Fibroblast of pulmonary artery (primary cell): ENCODE measurements at places on chromosomes 7 and 10.

DNA sequence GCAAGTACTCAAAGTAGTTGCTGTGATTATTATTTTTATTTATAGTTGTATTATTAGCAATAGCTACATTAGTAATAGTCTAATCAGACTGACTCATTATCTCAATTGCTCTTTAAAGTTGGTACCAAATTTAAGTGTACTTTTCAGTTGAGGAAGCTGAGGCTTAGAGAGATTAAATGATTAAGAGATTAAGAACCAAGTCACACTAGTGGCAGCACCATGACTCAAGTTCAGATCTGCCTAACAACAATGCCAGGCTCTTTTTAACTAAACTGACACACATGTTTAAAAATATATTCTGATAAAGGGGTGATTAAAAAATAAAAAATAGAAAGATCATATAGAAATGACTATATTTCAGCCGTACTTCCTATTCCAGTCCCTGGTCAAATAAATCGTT, 42.0 kb downstream of the FZD1 start:
- DNase-seq, result no peak

DNA sequence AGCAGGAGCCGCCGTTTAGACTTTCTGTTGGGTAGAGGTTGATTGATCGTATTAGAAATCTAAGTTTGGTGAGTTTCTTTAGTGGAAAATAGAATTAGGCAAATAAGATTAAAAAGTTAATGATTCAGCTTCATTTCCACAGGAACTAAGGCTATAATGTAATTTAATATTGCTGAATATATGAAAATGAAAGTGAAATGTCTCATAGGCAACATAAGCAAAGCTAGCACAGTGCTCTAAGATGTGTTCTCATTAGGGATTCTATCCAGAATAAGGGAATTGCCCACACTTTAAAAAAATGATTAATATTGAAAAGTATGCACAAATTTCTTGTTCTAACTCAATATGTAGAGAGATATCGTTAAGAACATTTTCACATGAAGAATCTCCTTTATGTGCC, 47.0 kb downstream of the SRI start:
- DNase-seq, result no peak

GRCh38 chr7:19437446-19437845, 271.4 kb downstream of the POLR1F start:
- no peak for DNase-seq

GRCh38 chr7:158495786-158496185, 91.8 kb downstream of the PTPRN2 start:
- DNase-seq, result no peak

- no peak for DNase-seq
Observed at GRCh38 chr10:128701837-128702236, 575.6 kb upstream of the MKI67 start.

DNA sequence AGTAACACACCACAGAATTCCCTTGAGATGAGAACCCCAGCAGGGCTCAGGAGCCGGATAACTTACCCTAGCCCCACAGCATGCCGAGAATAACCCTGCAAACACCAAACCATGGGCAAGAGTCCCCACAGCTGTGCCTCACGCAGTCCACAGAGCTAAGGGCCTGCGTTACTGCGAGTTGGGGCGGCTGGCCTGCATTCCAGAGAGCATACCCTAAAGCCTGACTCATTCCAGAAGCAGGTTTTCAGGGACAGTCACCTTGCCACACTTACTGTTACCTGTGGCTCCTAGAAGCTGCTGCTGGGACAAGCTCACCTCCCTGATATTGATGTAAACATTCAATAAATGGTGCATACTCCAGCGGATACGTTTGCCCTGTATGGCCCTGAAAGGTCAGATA, 18.6 kb downstream of the FGFR2 start:
- DNase-seq, result no peak

DNA sequence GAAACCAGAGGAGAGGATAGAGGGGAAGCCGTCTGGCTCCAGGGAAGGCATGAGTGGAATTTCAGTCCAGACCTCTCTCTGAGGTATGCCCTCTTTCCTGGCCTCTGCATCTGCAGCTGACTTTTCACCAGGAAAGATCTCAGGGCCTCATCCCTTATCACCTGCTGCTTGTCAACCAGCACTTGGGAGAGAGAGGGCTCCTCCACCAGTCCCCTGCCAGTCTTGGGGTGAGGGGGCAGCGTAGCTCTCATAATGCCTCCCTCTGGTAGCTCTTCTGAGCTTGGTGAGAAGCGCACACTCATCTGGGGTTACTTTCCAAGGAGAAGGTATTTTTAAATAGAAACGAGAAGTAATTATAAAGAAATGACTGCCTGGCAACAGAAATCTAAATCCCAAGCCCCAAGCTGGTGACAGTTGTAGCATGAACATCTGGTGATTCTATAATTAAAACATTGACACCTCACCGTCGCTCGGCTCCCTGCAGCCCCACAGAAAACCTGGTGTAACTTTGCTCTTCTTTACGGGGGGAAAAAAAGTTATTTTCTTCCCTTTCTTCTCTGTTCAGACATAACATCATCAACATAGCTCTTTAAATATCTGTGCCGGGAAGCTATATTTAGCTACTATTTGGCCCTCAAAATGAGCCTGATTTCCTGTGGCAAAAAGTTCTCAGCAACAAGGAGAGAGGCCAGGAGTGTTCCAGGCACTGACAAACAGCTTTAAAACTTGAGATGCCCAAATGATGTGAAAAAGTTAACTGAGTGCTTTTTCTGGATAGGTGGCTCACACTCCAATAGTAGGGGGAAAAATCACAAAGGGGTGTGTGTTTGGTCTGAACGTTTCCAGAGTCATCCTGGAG, 26.9 kb downstream of the HIP1 start:
- peak; percentile 52 for DNase-seq

DNA sequence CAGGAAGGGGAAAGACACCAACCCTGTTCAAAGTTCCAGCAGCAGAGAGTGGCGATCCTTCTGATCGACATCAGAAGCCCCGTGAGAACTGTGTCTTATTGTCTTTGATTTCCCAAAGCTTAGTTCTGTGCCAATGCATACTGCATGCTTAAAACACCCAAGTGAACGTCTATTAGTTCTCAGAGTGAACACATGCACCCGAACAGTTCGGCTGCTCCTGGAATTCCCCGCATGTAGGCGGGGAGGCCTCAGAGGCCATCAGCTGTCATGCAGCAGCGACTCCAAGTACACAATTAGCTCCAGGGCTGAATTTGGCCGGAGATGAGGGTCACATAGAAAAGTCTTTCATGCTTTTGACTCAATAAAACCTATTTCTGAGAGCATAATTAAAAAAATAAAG, 276.9 kb downstream of the ZMYND11 start:
- DNase-seq, result no peak

DNA sequence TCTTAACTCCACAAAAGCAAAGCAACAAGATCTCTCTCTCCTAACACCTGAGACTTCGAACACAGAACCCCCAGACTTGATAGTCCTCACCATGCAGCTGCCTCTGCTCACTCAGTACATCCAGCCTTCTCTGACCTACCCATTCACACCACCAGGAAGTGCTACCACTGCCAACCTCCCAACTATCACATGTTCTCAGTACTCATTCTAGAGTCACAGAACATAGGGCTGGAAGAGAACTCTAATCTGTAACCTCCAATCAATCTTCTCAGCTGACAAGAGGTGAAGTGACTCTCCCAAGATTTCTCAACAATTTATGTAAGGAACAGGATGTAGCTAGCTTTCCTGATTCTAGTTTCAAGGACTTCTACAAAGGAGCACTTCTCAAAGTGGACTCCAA, 3.8 kb downstream of the NUDCD3 start:
- DNase-seq, result peak; percentile 52

- no peak for DNase-seq
Observed at GRCh38 chr10:112092519-112092918, 91.0 kb downstream of the GPAM start.

- DNase-seq, result peak; percentile 14
Observed at GRCh38 chr10:76942628-76943416, 694.8 kb downstream of the KCNMA1 start.

- no peak for DNase-seq
Observed at GRCh38 chr7:51451751-51452476, 135.3 kb upstream of the COBL start.

- peak; percentile 41 for DNase-seq
Observed at GRCh38 chr10:75117995-75118394, 6.5 kb downstream of the SAMD8 start.

- DNase-seq, result no peak
Observed at GRCh38 chr10:78659598-78659967, 409.2 kb upstream of the ZMIZ1 start.

DNA sequence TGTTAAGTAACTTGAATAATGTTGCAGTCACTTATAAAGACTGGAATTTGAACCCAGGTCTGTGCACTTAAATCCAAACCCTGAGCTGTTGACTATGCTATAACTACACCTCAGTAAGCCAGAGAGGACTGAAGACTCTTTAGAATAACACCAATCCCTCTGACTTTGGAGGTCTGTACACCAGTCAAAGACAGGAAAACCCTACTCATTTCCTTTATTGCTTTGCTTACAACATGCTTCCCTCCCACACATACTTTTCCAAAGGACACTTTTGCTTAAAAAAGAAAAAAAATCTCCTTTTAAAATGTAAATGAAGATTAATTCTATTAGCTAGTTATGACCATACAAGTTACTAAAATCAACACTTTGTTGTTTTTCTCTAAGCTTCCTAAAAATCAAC, 184.7 kb upstream of the KCTD7 start:
- peak; percentile 74 for DNase-seq

DNA sequence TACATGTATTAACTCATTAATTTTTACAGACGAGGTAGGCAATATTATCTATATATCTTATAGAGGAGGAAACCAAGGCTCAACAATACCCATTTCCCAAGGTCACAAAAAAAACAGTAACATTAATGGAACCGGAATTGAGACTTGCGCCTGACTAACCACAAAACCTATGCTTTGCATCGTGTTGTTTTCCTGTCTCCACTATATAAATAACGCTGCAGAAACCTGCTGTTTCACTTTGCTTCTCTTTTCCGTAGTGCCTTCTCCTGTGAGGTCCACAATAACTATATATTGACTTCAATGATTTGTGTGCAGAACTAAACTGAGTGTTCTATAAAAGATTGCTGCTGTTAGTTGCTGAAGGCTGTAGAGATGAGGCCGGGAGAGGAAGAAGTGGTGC, 97.7 kb upstream of the RPA3 start:
- DNase-seq, result no peak

DNA sequence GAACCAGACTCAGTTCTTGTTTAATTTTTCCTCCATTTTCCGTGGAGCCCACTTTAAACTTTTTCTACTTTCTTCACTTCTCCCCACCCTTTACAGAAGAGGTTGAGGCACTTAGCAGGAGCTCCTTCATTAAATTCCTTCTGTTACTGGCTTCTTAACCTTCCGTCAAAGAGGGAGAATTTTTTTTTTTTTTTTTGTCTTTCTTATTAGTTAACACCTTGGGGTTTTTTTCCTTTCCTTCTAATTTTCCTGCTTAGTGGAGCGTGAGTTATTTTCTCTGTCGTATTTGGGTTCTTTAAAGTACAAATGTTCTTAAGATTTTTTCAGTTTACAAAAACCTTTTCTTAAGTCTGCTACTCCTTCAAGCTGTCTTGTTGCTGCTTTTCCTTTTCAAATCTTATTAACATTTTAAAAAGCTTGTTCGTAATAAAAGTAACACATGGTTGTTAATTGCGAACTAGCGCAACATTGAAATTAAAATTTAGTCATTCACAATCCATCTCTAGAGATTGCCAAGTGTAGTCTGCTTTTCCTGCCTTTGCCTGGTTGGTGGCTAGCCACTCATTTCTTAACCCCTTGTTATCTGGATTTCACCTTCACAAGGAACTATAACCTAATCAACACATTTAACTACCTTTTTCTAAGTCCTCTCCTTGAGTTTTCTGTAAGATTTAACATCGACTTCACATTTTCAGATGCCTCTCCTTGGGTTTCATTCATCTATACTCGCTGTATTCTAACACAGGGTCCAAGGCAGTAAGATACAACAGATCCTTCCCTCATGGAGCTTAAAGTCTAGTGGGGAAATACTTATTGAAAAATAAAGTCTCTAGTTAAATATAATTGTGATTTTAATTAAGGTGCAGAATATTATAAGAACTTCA, 2.0 kb downstream of the BMPR1A start:
- DNase-seq, result no peak

GRCh38 chr10:125000366-125001312, 58.7 kb downstream of the ZRANB1 start:
- DNase-seq, result no peak

GRCh38 chr7:110604885-110605284, 486.0 kb upstream of the LRRN3 start:
- DNase-seq, result no peak

GRCh38 chr10:77226853-77227565, 410.6 kb downstream of the KCNMA1 start:
- DNase-seq, result no peak

GRCh38 chr10:78960316-78960800, 108.4 kb upstream of the ZMIZ1 start:
- peak; percentile 94 for DNase-seq

GRCh38 chr10:96565774-96566173, 21.0 kb downstream of the TM9SF3 start:
- peak; percentile 49 for DNase-seq

DNA sequence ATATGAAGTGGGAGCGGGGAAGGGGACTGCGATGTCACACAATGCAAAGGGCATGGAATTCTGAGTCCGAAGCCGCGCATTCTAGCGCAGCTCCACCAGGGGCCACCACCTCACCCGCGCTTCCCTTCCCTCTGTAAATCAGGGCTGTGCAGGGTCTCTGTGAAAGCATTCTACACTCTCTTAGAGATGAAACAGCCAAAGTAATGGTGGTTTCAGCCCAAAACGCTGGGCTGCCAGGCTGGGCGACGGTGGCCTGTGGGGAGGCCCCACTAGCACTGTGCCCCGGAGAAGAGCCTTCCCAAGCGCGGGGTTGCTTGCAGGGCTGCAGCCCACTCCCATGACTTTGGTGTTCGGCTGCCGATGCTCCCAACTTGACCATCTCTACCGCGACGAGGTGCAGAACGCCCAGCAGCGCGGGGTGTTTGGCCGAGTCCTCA, 11.4 kb downstream of the ATG9B start:
- DNase-seq, result peak; percentile 49

DNA sequence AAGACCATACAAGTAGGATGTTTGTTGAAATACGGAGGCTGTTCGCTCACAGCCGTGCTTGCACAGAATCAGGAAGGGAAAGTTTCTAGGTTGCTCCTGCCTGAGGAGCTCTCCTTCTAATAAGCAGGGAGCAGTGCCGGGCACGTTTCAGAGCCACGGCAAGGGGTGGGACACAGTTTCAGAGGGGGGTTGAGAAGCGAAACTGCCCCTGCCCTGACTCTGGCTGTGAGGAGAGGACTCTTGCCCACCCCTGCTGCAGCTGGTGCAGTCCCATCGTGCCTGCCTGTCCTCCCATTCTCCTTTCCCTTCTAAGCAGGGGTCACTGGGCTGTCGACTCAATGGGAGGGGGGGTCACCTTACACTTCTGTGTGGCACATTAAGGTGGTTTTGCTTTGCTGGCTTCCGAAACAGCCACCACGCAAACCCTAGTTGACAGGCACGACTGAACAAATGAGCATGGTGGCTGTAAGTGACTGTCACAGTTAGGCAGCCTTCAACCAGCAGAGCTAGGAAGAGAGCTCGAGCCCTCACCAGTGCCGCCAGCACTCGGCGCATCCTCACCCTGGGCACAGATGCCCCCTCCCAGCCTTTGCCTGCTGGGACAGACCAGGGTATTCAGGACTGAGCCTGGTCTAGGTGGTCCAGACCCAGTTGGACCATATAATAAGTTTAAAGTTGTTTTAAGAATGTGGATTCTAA, 37.5 kb downstream of the ZNF467 start:
- DNase-seq, result no peak

- peak; percentile 77 for DNase-seq
Observed at GRCh38 chr10:4902571-4903011, 60.6 kb upstream of the AKR1C1 start.

GRCh38 chr7:129969881-129970446, 17.2 kb upstream of the UBE2H start:
- DNase-seq, result peak; percentile 91

GRCh38 chr10:91077549-91078071, 142.9 kb upstream of the PCGF5 start:
- peak; percentile 49 for DNase-seq
